Lung (tissue), 17 donors: ENCODE measurements at places on chromosomes 2 and 18. TPM values are rescaled to one million over a fixed set of nuclear protein-coding genes. Genes with fewer than 3 reads are reported as not detected.
A peak's percentile ranks its signal among the peaks of the same experiment; 100 is the strongest.

Gene SLC23A3
- 2.5 TPM for total RNA-seq

Gene CNRIP1
- 29.3 TPM for total RNA-seq

Gene TFPI
- total RNA-seq, result 253 TPM

Gene ARHGAP28
- 123 TPM for total RNA-seq

Gene CNDP1
- not detected for total RNA-seq

Gene GKN2
- 103 TPM for total RNA-seq

DNA sequence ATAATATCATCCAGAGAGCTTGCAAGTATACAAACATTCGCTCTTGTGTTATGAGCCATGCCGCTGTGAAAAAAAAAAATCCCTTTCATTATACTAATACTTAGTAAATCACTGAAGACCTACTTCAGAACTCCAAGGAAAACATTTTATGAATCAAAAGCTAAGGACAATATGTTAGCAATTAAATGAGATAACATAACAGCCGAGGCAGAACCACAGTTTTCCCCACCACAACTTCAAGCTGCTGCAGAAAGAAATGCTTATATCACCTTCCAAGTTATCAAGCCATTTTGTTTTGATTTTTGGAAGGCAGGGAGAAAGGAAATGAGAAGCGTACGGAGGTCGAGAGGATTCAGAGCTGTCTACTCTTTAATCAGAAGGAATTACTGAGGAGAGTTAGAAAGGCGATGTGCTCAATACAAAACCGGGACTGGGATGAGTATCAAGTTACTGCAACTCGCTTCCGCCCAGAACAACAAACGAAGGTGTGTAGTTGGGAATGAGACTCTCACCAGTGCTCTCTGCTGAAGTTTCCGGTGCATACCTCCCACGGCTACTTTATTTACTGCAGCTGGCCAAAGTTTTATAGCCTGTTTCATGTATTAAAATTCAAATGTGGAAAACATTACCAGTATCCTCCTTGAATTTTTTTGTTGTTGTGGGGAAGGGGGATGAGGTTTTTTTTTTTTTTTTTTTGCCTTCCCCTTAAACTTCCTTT is 292.2 kb upstream of the CCDC68 start:
- peak; percentile 62 for DNase-seq

DNA sequence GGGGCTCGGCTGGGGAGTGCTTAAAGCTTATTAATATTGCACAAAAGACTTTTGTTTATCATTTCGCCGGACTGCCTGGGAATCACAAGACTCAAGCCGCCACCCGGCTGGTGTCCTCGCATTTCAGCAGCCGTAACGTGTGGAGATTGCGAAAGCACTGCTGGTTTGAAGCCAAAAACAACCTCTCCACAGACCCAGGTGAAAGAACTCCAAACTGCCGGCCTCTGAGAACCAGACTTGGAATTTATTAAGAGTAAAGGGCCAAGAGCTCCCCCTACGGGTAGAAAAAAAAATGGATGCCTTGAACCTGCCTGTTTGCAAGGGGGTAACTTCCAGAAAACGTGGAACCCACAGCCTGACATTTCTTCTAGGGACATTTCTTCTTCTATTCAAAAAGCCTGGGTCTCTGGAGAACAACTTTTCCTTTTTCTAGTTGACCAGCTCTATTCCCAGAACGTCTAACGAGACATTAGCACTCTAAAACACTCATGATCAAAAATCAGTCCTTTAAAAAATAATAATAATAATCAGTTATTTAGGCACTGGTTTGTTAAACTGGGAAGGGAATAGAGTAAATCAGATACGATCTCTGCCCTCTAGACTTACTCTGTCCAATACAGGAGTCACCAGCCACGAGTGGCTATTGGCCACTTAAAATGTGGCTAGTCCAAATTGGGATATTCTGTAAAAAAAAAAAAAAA is 216.3 kb downstream of the C1D start:
- DNase-seq, result peak; percentile 94

DNA sequence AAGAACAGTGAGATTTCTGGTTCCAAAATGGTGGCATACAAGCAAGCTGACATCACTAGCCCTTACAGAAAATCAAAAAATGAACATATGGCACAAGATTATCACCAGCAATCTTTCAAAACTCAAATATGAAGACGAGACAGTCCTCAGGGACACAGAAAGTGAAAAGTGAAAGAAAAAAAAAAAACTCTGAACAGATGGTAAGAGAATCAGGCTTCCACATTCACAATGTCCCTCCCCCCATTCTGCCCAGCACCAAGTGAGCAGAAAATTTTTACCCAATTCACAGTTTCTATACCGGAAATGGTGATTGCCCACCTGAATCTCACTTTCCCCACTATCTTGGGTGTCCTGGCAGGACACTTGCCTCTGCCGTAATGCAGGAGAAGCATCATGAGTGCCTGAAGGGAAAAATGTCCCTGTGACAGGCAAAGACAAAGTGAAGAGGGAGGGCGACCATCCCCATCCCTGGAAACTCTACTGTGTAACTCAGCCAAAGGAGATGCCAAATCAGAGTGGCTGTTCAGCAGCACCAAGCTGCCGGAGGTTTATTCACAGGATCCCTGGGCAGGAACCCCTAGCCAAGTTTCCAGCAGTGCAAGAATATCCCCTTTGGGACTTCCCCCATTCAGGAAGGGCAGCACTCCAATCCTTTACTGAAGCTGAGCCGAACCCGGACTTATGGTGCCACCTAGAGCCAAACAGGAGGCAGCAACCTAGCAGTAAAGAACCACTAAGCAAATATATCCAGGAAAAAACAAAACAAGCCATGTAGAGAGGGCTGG is 312.2 kb downstream of the LRATD1 start:
- DNase-seq, result no peak

GRCh38 chr2:120244656-120245519 is 7.8 kb upstream of the RALB start:
- DNase-seq, result no peak

GRCh38 chr18:9946831-9947230 is 33.0 kb downstream of the VAPA start:
- no peak for DNase-seq

- DNase-seq, result no peak
Observed at GRCh38 chr2:74228772-74229171, 30.4 kb downstream of the MTHFD2 start.

DNA sequence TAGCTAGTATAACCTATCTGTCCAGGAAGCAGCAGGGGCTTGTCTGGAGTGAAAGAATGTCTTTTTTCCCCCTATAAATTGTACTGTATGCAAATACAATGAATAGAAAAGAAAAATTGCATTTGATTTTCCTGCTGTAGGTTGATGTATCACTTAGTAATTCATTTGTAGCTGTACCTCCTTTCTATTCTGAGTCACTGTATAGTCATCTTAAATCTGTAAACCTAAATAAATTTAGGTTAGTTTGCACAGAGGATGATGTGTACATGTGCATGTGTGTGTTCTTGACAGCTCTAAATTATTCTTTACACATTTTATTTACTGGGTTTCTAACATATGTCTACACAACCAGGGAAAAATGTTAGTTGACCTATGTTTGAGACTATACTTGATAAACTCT is 478.7 kb upstream of the CNTNAP5 start:
- DNase-seq, result no peak

DNA sequence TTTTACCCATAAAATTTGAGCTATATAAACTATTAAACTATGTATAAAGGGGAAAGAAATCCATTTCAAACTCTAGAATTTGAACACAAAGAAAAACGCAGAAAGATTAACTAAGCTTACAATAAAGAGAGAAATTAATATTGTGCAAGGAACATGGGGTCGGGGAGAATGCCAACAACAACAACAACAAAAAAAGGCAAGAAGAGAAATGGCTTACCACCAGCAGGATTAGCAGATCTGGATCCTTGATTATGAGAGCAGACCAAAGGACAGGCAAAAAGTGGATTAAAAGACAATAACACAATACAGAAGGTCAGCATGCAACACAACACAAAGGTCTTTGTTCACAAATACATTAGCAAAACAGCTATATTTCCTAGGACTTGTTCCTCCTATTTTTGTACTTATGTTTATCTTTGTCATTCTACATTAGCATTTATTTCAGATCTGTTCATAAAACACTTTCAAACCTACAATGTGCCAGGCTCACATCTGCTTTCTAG is 103.4 kb upstream of the RNU4ATAC start:
- DNase-seq, result no peak
